Activated T-helper 9 cell treated with anti-CD3 and anti-CD28 coated beads, Interleukin-2, amount 50 U/mL, for 16 hours (primary cell): ENCODE measurements at places on chromosomes 7 and 10.

DNA sequence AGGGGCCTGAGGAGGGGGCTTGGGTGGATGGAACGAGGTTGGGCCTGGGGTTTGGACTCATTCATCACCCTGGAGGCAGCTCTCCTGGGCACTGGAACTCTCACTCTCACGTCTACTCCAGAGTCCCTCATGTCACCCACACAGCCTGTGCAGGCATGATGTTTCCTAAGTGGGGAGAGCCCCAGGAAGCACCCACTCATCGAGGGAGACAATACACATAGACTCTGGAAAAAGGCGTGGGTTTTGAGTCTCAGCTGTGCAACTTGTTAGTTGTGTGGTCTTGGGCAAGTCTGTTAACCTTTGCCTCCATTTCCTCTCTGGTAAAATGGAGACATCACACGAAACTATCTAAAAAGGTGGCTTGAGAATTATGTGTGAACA lies 25.9 kb upstream of the RBM20 start:
- no peak for DNase-seq

DNA sequence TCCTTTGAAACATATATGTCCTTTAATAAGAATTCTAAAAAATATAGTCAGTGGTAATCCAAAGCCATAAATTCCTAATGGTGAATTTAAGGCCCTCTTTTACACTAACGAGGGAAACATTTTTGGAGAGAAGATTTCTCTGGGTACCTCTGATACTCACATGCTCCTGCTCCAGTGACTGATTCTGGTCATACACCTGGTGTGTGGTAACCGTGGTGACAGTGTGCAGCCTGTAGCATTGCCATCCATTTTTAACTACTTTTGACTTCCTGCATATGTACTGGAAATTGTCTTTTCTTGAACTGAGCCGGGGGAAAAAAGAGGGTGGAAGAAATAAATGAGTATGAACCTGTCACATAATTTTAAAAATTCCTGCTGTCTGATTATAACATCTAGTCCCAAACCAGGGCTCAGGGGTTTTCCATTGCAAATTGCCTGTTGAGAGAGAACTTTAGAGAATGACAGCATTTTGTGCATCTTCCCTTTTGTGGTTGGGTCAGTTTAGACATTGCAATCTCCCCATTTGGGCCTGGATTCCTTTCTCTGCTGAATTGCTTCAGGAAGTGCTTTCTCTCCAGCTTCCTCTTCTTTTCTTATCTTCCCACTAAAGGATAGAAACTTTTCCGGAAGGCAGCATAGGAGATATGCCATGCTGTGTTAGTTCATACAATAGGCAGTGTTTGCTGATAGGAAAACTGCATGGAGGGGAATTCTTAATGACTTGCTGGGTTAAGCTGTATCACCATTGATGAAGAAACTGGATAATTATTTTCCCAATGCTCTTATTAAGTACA lies 125.5 kb downstream of the GRM3 start:
- DNase-seq = no peak

DNA sequence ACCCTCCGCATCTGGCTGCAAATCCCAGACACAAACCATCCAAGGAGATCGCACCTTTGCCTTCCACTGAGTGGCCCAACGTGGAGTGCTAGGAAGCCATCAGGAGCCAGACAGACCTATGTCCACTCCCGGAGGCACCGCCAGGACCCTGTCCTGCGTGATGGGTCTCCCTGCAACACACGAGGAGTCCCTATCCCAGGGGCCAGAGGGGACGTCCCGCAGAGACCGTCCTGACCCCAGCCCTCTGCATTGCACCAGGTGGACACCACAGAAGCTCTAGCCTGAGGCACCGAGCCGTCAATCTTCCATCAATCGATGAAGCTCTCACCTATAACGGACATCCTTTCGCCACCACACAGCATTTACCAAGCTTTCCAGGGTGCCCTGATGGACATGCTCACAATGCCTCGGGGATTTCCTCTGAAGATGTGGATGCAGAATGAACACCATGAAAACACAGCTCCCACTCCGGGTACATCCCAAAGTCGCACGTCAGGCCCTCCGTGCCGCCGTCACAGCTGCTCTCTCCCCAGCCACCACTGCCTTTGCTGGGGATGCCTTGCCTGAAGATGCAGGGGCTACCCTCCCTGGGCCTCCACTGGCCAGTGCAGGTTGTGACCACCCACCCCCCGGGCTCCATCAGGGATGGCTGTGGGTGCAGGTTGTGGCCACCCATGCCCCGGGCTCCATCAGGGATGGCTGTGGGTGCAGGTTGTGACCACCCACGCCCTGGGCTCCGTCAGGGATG lies 54.1 kb downstream of the PTPRN2 start:
- DNase-seq = no peak

- DNase-seq = no peak
Measured at GRCh38 chr10:130546841-130547240, 410.6 kb downstream of the GLRX3 start.

- no peak for DNase-seq
Measured at GRCh38 chr10:119501690-119502089, 40.8 kb downstream of the RGS10 start.

- peak; percentile 20 for DNase-seq
Measured at GRCh38 chr10:118840071-118840775, 85.5 kb upstream of the CACUL1 start.

GRCh38 chr10:62653254-62653653 lies 151.3 kb upstream of the ADO start:
- no peak for DNase-seq

DNA sequence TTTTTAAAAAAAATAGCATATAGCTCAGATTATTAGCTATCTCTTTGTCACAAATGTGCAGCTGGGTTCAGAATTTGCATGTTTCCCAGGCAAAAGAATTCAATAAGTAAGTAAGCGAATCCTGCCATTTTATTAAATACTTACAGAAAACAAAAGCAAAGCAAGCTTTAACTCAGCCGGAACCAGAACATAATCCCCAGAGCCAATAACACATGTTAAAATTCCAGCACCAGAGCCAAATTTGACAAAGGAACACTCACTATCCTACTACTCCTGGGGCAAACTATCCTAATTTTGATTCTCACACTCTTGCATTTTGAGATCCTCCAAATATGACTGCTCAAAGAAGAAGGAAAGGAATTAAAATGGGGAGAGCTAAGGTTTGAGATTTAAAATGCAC lies 32.6 kb downstream of the LRRTM3 start:
- no peak for DNase-seq

- no peak for DNase-seq
Measured at GRCh38 chr10:60951272-60951724, 7.3 kb upstream of the RHOBTB1 start.

DNA sequence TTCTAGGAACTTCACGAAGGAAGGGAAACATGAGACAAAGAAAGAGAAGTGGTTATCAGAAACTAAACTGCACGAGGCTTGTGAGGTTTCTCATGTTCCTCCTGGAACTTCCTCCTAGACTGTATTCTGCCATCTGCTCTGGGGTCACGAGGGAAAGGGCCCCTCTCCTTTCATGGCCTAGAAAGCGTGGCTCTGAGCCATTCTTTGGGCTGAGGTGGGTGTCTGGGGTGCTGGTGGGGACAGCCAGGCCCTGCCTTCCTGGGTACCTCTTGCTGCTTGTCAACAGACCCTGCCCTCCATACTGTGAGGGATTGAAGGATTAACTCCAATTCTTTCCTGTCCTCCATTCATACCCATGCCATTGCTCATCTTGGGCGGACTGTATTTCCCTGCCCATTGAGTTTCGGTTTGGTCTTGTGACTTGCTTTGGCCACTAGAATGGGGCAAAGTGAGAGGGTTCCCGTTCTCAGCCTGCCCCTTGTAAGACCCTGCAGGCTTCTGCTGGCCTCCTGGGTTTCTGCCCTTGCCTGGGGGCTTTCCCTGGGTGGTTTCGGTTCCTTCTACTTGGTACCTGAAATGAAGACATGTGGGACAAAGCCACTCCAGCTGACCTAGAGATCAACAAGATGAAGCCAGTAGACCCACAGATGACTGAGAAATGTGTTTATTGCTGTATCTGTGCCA lies 14.9 kb upstream of the GIMAP8 start:
- no peak for DNase-seq

DNA sequence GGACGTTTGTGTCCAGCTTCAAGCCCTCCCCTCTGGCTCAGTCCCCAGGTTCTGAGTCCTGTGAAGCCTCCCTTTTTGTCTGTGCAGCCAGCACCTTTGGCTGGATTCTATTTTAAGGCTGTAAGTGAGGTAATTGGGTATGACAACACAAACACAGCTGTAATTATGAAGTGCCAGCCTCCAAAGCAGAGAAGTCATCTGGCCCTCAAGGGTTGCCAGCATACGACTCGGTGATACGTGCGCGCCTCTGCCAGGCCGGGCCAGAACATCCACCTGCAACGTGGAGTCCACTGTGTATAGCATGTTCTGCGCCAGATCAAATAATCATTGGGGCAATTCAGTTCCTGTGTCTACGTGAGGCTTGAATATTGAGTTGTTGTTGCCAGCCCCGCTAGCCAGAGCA lies 6.7 kb upstream of the FAM180A start:
- DNase-seq = no peak

- DNase-seq = no peak
Measured at GRCh38 chr7:39005036-39005435, 27.3 kb downstream of the POU6F2 start.

DNA sequence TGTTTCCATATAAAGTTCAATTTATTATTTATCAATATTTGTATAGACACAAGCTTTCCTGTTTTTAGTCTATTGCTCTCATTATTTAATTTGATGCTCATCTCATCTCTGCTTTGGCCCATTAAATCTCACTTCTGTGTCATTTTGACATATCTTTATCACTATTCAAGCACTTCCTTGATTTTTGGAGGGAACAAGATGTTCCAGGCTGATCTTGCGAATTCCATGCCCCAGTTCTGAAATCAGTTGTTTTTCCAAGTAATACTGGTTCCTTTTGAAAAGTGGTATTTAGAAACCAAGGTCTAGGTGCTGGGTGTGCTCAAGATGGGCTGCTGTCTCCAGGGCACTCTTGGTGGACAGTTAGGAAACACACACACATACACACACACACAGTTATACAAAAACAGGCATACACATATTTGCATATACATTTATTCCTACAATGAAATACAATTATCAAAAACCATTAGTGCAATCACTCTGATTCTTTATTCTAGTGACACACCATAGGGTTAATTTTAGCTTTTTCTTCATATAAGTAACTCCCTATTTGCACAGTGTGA lies 4.4 kb upstream of the RBM33 start:
- DNase-seq = no peak

DNA sequence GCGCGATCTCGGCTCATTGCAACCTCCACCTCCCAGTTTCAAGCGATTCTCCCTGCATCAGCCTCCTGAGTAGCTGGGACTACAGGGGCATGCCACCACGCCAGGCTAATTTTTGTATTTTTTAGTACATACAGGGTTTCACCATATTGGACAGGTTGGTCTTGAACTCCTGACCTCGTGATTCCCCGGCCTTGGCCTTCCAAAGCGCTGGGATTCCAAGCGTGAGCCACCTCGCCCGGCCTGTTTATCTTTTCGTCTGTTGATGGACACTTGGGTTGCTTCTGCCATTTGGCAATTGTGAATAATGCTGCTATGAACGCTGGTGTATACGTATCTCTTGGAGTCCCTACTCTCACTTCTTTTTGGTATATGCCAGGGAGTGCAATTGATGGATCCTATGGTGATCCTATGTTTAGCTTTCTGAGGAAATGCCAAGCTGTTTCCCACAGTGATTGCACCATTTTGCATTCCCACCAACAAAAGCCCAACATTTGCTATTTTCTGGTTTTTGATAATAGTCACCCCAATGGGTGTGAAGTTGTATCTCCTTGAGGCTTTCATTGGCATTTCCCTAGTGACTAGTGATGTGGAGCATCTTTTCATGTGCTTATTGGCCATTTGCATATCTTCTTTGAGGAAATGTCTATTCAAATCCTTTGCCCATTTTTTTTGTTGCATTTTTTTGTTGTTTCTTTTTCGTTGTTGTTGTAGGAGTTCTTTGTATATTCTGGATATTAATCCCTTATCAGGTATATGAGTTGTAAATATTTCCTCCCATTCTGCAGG lies 3.5 kb downstream of the ANTXRL start:
- DNase-seq = no peak

DNA sequence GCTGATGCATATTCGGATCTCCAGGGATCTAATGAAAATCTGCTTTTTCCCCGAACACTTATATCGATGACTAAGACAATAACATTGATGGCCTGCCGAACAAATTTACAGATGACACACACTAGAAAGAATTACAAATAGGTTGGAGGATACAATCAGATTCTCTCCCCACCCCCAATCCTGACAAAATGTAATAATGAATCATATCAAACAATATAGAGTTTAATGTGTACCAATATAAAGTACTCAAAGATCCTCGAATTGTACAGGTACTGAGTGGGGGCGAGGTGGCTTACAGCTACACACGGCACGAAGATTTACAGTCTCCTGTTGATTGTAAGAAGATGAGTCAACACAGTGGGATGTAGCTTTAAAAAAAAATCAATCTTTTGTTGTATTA lies 182.7 kb upstream of the MKLN1 start:
- no peak for DNase-seq

DNA sequence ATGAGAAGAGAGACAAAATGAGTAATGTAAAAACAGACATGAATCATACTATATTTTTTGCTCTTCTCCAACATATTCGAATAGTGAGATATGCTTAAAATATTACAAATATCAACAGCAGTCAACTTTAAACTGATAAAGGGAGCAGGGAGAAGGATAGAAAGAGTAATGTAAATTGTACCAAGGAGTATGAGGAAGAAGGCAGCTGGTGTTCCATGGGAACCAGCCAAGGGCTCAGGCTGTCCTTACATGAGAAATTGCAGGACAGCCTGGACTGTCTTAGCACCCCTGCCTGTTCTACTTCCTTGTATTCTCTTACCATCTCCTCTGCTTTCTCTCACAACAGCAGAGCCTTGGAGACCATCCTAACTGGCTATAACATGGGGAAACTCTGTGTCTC lies 128.7 kb downstream of the TSPAN12 start:
- no peak for DNase-seq

DNA sequence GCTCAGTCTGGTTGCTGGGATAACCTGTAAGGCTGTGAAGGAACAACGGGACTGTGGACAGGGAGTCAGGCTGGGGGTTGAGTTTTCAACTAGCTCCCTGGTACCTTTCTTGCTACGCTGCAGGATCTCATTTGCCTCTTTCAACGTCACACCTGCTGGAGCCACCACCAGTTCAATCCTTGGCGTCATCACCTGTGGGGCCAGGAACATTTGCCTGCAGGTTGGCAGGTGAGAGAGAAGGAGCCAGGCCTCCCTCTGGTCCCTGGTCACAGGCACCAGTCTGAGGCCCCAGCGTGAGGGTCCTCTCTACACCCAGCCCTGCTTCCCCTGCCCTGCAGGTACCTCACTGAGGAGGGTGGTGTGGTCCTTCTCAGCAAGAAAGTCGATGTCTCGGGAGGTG lies 9.8 kb downstream of the IMPDH1 start:
- DNase-seq = no peak

DNA sequence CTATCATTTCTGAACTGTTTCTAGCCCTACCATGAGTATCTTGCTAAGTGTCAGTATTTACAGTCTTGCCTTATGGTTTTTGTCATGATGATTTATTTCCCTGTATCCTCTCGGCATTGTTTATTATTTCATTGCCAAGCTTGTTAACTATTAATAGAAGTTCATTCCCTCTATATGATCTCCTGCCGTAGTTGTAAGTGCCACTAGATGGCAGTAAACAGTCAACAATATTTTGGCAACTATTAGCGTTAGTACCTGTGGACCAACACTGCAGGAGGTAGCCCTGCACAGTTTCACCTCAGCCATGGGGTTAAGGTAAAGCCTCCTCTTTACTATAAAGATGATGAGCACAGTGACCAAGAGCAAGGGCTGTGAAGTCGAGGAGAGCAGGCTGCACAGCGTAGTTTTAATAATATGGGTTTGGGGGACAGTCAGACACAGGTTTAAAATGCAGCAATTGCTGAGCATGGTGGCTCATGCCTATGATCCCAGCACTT lies 26.1 kb upstream of the CCNJ start:
- no peak for DNase-seq

GRCh38 chr7:22821702-22822485 lies 755 bp downstream of the TOMM7 start:
- no peak for DNase-seq
